ENCODE measurements at places on chromosomes 16 and 17.

DNA sequence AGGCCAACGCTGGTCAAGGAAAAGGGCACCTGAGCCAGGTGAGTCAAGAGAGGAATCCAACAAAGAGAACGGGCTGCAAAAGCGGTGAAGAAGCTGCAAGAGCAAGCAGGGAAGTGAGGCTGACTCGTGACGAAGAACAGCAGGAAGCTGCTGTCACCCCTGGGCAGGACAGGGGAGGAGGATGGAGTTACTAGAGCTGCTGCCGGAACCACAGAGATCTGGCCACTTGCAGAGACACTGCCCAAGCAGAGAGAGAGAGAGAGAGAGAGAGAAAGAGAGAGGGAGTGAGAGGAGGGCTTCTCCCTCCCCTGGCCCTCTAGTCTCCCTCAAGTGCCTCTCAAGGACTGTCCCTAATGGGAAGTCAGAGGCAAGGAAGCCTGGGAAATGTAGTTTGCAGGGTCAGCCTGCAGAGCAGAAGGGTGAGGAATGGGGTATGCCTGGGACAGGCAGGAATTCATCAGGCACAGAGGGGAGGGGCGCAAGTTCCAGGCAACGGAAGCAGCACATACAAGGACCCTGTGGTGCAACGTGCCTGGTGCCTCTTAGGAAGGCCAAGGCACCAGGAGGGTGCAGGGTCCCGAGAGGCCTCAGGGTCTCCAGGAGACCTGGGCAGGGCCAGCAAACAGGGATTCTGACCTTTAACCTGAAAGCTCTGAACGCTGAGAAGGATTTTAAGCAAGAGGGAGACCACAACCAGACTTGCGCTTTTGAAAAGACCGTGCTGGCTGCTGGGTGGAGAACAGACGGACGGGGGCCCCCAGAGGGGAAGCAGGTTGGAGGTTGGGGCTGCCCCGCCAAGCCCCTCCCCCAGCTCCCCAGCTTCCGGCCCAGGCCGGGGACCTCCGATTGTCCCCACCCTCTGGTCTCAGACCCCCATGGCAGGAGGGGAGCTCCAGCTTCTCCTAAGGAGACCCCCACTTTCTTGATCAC lies 45.8 kb upstream of the CIBAR2 start:
- DNase-seq: no peak

DNA sequence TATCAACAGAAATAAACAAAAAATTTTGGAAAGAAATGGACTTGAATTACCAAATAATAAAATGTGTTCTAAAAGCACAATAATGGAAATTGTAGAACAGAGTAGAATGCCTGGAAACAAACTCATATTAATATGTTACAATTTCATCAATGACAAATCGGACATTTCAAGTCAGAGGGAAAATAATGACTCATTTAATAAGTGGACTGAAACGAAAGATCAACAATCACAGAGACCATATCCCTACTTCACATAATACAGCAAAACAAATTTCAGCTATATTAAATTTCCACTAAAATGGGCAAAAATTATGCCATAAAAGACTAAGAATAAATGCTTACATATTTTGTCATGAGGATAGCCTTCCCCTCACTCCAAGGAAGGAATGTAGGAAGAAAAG lies 25.7 kb downstream of the CDYL2 start:
- no peak for DNase-seq

DNA sequence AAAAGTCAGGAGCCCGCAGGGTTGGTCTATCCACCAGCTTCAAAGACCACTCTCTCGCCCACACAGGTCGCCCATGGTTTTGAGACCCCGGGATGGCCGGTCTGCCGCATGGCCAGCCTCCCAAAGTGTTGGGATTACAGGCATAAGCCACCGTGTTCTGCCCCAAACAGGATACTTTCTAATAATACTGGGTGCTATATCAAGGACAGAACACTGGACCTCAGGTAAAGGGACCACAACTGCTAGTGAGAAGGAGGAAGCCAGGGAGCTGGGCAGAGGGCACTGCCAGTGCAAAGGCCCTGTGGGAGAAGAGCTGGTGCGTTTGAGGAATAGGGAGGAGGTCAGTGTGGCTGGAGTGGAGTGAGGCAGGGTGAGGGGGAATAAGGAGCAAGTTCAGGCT lies 34.1 kb downstream of the IL21R start:
- DNase-seq: no peak

DNA sequence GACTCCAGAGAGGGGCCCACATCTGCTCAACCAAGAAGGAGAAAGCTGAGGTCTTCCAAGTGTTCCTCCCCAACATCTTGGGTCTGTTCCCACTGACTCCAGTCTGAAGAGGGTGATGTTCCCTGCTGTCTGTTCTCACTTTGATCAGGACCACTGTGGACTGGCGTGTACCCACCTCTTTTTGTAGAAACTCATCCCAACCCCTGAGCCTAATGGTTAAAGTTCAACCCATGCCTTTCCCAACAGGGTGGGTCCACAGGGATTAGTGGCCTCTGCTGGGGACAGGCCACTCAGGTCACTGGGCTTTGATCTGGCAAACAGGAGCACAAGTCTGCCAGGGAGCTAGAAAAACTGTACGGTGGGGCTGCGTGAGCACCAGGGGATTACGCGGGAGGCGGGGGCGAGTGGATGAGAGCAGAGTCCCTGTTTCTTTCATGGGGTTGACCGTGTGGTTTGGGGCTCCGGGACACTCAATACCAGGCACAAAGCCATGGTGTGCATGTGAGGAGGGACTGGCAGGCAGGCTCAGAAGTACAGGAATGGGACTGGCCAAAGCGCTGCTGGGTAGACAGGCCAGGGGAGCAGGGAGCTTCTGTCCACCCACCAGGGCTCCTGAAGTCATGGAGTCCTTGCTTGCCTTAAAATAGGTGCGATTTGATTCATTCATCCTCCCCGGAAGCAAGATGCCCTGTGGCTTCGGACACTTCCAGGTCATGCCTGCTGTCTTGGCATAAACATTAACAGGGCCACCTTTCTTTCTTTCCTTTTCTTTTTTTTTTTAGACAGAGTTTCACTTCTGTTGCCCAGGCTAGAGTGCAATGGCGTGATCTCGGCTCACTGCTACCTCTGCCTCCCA lies at the start of gene CA5A:
CA5A (minus strand) TSS at position 155 of the 856 bp plus-strand sequence; CDS start at position 76, 79 bp downstream.
- no peak for DNase-seq

GRCh38 chr17:63840591-63841349 lies 1.7 kb downstream of the SMARCD2 start:
- no peak for DNase-seq

- DNase-seq: no peak
Observed at GRCh38 chr17:58375256-58375655, 23.3 kb upstream of the SUPT4H1 start.

DNA sequence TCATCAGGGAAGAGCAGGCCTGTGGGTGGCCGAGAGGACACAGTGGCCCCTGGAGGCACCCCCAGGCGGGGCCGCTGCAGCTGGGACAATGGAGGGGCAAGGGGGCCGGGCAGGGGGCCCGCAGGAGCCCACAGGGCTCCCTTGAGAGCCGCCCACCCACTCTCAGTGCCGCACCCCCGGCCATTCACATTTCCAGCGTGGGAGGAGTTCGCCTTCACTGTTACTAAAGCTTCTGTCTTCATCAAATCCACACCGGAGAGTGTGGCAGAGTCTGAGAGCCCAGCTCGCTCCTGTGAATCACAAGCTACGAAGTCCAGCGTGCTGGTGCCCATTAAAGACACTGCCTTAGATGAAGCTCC lies 20.9 kb upstream of the PVALEF start:
- DNase-seq: no peak

DNA sequence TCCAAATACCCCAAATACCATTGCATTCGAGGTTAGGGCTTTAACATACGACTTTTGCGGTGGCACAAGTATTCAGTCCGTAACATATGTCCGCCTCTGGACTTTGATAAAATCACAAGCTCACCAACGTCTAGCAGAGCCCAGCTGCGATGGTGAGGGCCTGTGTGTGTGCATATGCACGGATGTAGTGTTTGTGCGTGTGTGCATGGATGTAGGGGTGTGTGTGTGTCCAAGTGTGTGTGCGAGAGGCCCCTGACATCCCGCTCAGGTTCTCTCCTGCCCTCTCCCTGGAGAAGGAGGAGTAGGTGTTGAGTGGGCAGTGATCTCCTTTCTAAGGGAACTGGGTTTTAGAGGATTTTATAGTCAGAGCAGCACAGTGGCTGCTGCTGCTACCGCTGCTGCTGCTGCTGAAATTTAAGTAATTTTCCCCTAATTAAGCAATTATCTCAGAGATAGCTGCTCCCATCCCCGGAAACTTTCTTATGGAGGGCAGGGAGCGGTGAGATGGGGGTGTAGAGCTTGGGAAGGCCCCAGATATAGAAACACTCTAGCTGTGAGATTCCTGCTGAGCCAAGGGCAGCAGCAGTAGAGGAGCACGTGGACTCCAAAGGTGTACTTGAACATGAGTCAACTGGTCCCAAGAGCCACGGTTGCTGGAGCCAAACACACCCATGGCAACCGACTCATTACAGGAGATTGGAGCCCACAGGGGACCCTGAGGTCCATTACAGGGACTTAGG lies 121.7 kb upstream of the SDK2 start:
- no peak for DNase-seq

DNA sequence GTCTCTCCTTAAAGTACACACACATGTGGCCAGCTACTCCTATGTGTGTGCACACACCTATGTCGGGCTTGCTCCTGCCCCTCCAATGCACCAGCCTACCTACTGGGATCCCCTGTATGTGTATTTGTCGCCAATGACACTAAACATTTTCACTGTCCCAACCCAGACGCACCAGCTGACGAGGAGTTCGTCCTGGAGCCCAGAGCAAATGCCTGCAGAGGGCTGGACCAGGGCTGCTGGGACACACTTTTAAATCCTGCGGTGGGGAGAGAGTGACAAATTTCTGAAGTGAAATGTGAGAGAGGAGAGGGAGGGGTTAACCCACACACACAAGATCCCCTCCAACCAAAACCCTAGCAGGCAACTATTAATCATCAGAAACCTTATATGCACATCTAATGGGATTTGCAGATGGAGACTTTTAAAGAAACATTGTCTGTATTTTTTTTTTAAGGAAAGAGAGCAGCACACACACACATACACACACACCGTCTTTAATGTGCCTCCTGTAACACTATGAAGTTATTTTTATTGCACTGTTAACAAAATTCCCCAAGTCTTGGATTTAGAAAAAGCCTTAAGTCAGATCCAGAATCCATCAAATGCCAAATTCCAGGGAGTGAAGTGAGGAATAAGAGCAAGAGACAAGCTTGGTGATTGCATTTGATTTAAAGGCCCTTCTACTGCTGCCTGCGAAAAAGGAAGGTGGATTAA lies at the start of gene MEOX1:
MEOX1 (minus strand) TSS at position 224 of the 714 bp plus-strand sequence. CDS start 388 bp downstream, outside the sequence.
- no peak for DNase-seq

DNA sequence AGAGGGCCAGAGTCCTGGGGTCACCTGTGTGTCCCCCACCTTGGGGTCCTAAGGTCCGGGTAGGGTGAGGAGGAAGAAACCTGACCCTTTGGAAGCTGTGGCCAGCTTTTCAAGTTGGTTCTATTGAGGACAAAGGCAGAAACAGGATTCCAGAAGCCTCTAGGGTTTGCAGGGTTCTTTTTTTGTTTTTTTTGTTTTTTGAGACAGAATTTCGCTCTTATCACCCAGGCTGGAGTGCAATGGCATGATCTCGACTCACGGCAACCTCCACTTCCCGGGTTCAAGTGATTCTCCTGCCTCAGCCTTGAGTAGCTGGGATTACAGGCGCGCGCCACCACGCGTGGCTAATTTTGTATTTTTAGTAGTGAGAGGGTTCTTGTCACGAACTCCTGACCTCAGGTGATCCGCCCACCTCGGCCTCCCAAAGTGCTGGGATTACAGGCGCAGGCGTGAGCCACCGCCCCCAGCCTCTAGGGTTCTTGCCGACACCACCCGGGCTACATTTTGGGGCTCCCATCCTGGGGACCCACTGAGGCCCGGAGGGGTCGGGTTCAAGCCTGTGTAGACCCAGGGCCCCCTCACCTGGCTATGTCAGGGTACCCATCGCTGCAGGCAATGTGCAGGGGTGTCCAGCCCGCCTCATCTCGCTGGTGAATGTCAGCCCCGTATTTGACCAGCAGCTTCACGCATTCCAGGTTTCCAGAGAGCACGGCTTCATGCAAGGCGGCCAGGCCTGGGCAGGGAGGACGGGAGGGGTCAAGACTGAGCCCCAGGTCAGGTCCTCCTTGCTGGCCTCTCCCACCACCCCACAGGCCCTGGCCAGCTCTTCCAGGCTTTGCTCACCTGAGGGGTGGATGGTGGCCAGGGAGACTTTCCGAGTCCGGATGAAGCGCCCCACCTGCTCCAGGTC lies 674 bp downstream of the PPP1R27 start:
- no peak for DNase-seq

DNA sequence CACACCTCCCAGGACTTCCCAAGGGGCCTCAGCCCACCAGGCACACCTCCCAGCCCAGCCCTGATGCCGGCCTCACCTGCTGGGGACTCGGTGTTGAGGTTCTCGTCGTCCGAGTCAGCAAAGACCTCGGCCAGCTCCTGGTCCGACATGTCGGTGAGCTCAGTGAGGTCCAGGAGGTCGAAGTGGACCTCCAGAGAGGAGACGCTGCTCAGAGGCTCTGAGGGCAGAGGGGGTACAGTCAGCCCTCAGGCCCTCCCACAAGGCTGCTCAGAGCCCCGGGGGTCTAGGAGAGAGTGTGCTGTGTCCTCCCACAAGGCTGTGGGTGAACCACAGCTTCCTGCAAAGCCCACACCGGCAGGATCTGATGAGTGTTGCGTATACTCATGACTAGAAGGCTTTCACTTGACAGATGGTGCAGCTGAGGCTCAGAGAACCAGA lies 10.5 kb downstream of the DBNDD1 start:
- no peak for DNase-seq

- no peak for DNase-seq
Observed at GRCh38 chr17:61418449-61418848, 18.8 kb downstream of the TBX2 start.

- no peak for DNase-seq
Observed at GRCh38 chr17:41773190-41773588, 13.3 kb downstream of the JUP start.

GRCh38 chr16:71974068-71974818 lies 26.0 kb downstream of the PKD1L3 start:
- no peak for DNase-seq

DNA sequence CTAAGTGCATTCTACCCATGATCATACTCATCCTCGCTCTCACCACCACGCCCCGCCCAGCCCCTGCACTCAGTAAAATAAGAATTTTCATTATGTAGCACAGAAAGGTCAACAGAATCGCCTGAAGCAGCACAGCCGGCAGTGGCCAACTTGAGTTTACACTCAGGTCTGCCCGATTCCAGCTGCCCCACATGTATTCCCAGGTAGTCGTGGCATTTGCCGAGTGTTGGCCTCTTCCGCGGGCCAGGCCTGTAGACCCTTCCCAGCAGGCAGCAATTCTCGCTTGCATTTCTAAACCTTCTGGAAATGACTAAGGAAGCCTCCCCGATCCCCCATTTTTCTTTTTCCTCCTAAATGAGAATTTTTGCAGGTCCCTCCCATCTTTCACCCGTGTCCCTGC lies 609 bp downstream of the CNGB1 start:
- DNase-seq: no peak

GRCh38 chr16:8489580-8489979 lies 100.7 kb downstream of the TMEM114 start:
- DNase-seq: no peak

- peak; percentile 62 for DNase-seq
Observed at GRCh38 chr17:1561420-1562175, 994 bp downstream of the PITPNA start.

DNA sequence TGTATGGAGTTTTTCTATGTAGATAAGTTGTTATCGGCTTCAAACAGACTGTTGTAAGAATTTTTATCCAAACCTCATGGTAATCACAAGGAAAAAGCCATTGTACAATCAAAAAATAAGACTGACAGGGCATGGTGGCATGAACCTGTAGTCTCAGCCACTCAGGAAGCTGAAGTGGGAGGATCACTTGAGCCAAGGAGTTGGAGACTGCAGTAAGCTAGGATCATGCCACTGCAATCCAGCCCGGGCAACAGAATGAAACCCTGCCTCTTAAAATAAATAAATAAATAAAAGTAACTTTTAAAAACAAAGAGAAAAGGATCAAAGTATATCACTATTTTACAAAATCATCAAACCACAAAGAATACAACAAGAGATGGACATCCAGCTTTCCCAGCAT lies 14.4 kb downstream of the OR1A1 start:
- no peak for DNase-seq
